ENCODE measurements at places on chromosomes 1 and 21.

- no peak for DNase-seq
Observed at GRCh38 chr1:211376807-211377470, 50.3 kb downstream of the TRAF5 start.

DNA sequence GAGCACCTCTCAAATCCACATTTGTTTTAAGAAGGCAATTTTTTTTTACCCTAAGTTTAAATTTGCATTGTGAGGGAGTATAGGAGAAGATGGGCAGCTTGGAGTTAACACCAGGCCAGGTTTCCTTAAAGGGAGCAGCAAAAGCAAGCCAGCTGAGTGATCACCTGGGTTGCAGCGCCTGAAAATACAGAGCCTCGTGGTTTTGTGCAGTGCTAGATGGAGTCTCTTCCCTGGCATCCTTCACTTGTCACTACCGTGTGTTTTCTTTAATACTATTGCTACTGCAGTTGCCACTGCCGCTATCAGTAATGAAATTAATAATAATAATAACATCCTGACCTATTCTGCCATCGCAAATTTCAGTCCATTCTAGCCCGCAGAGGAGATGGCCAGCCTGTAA, 35.2 kb upstream of the VAV3 start:
- DNase-seq: no peak

GRCh38 chr1:202291961-202292712, 49.6 kb downstream of the UBE2T start:
- no peak for DNase-seq

DNA sequence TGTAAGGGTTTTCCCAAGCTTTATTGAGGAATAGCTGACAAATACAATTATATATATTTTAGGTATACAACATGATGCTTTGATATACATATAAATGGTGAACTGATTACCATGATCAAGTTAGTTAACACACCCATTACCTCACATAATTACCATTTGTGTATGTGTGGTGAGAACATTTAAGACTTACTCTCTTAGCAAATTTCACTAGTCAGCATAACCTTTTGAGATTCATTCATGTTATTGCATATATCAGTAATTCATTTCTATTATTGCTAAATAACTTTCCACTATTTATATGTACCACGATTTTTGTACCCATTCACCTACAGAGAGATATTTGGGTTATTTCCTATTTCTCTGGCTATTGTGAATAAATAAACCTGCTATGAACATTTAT, 16.2 kb upstream of the TP53BP2 start:
- DNase-seq: no peak

DNA sequence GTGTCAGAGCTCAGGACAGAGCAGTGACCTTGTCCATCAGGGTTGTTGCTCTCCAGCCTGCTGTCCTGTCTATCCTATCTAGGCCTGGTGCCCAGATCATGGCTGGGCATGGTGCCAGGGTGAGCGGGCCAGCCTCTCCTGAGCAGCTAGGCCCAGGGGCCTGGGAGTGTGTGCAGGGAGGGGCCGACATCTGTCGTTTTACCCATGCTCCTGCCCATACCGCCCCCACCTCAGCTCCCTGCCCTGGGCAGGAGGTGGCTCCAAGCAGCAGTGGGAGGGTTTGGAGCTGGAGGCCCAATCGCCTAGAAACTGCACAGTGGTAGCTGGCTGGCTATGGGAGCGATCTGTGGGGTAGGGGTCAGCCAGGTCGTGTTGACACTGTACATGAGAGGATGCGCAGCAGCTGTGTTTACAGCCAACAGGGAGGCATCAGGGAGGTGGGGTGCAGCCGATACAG, 6.5 kb downstream of the INSRR start:
- DNase-seq: peak; percentile 70

DNA sequence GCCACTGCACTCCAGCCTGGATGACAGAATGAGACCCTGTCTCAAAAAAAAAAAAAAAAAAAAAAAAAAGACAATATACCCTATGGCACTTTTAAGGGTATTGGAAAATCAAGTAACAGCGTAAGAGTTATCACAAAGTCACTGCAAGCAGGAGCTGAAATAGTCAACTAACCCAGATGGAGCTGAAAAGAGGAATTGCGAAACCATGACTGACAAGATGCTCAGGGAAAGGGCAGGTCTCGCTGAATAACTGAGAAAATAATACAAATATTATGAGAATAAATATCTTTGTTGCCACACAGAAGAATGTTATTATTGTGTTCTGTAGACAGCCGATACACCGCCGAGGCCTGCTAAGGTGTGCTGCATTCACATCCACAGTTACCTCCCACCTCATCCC, 17.8 kb downstream of the HLCS start:
- DNase-seq: no peak

- no peak for DNase-seq
Observed at GRCh38 chr1:160346958-160347357, 3.8 kb downstream of the NCSTN start.

- DNase-seq: no peak
Observed at GRCh38 chr1:19287436-19288185, 959 bp downstream of the AKR7A3 start.

- no peak for DNase-seq
Observed at GRCh38 chr1:40047769-40048168, 7.2 kb downstream of the CAP1 start.

DNA sequence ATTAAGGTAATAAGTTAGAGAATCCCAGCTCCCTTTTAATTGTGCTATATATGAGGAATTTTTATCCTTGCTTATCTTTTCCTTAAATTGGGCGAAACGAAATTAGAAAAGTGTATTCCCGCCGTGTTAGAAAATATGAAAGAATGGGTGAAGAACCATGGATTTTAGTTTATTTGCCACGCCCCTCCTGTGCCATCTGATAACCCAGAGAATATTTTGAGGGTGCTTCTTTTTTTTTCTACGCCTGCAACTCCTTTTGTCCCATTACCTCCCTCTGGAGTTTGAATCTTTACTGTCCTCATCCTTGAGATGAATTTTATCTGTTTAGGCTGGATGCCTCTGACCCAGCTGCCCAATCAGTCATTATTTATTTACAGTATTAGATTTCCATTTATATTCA, 1.6 kb downstream of the TLCD4 start:
- DNase-seq: no peak

DNA sequence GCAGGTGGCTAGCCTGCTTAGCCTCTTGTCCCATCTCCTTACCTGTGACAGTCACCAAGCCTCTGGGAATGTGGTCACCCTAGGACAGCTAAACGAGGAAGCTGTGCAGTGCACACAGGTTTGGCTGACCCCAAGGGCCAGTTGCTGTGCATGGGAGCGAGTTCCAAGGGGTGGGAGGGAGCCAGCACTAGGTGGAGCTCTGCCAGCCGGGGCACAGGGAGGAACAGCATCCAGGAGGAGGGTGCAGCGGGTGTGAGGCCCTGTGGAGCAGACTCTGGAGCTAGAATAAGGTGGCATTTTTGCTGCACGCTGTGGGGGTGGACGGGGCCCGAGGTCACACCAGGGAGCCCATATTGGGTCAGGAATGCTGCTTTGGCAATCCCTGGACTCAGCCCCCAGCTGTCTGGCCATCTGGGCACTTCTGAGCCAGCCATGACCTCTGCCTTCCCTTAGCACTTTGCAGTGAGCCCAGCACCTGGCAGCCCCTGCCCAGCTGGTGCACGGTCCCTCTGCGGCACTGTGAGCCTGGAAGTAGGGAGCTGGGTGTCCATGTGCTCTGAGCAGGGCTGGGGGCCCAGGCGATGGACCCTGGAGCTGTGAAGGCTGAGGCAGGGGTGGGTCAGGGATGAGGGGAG, 8.7 kb downstream of the PDXK start:
- DNase-seq: no peak

DNA sequence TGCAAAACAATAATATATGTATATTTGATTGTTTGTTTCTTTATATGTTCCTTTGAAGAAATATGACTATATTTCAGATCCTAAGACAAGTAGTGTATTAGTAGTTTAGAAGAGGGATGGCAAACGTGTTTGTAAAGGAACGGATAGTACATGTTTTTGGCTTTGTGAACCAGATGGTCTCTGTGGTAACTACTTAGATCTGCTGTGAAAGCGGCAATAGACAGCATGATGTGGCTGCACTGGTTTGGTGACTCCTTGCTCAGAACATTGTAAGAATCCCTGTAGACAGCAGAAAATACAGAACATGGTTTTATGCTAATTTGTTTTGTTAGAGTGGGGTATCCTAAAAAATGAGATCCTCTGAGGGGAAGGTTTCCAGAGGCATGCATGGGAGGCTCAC, 3.1 kb downstream of the ACADM start:
- DNase-seq: no peak

GRCh38 chr1:171217658-171218443, 30.4 kb upstream of the FMO1 start:
- no peak for DNase-seq

DNA sequence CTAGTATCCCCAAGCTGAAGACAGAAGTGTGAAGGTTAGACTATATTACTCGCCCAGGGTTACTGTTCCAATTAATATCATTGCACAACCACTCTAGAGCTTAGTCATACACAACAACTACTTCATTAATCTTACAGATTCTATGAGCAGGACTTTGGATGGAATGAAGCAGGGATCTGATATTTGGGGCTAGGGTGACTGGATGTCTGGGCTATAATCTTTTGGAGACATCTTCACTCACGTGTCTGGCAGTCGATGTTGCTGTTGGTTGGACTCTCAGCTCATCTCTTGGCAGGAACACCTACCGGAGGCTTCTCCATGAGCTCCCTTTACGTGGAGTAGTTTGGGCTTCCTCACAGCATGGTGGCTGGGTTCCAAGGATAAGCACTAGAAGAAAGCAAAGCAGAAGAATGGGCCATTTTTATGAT, 519.2 kb upstream of the B3GALT2 start:
- DNase-seq: no peak

DNA sequence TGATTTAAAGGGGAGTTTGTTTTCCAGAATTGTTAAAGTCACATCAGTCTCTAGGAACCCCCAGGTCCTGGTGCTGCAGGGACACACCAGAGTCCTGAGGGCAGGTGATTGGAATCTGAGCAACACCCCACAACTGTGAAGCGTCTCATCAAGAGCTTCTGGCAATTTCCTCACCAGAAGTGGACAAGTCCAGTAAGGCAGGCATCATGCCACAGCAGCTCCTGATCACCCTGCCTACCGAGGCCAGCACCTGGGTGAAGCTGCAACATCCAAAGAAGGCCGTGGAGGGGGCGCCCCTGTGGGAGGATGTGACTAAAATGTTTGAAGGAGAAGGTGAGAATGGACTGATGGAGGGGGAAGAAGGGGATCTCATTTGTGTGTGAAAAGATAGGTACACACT, 2.1 kb downstream of the ZFP69 start:
- no peak for DNase-seq

DNA sequence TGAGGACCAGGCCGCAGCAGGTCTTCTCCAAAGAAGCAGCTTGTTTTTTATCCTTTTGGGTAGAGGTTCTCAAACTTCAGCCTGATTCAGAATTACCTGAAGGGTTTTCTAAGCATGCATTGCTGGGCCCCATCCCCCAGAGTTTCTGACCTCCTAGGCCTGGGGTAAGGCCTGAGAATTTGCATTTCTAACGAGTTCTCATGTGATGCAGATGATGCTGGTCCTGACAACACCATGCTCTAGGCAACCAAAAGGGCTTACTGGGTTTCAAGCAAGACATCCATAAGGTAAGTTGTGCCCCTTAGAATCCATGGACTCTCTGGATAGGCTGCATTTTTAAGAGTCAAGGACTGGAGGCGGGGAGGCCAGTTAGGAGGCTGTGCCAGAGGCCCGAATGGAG, 295.1 kb downstream of the HHIPL2 start:
- no peak for DNase-seq

- peak; percentile 29 for DNase-seq
Observed at GRCh38 chr1:204287466-204287891, 72.2 kb downstream of the PLEKHA6 start.

- DNase-seq: no peak
Observed at GRCh38 chr1:44515416-44515815, 110.4 kb downstream of the RNF220 start.

- DNase-seq: no peak
Observed at GRCh38 chr1:151846686-151847237, 6.8 kb downstream of the THEM5 start.

GRCh38 chr1:159854693-159855192, 7.7 kb downstream of the VSIG8 start:
- DNase-seq: peak; percentile 75

DNA sequence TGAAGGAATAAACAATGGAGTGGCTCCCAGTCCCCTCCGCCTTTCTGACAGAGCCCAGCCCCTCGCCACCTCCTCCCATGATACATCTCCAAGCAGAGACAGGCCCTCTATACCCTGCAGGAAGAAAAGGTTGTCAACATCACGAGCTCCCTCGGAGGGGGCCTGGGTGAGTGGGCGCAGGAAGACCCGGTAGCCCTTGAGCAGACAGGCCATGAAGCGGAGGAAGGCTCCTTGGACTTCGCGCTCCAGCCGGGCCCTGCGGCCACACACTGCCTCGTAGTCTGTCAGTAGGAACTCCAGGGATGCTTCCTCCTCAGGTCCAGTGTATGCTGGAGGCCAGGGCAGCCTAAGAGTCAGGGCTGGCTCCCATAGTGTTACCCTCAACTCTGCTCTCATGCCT, 7.0 kb downstream of the DENND4B start:
- no peak for DNase-seq

DNA sequence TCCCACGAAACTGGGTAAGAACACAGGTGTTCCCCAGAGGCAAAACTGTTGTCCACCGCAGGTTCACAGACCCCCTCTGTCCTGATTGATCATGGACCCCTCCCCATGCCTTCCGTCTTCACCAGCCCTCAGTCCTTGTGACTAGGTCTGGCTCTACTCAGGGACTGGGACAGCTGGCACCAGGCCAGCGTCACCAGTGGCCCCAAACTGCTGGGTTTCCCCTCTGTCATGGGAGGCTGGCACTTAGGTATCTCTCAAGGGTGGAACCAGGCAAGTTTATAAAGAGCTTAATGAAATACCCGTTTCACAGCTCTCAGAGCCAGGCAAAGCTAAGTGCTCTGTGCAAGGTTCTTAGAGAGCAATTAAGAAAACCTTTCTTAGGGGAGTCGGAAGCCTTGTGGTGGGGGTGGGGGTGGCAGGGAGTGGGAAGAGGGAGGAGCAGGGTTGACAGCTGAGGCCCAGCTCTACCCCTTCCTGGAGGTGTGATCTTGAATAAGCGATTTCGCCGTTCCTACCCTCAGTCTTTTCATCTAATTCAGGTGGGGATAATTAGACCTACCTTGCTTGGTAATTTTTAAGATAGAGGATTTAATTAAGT, 35.0 kb upstream of the IFNLR1 start:
- DNase-seq: no peak
